ENCODE measurements at places on chromosomes 5 and 9.

DNA sequence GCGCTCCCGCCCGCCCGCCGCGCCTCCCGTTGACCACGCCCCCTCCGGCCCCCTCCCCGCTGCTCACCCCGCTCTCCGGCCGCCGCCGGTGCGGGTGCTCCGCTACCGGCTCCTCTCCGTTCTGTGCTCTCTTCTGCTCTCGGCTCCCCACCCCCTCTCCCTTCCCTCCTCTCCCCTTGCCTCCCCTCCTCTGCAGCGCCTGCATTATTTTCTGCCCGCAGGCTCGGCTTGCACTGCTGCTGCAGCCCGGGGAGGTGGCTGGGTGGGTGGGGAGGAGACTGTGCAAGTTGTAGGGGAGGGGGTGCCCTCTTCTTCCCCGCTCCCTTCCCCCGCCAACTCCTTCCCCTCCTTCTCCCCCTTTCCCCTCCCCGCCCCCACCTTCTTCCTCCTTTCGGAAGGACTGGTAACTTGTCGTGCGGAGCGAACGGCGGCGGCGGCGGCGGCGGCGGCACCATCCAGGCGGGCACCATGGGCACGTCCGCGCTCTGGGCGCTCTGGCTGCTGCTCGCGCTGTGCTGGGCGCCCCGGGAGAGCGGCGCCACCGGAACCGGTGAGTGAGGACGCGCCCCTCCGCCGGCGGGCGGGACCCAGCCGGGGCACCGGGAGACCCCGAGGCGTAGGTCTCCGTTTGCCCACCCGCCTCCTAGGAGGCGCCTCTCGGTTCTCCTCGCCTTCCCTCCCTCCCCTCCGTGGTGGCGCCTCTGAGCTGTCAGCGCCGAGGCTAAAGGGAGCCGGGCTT is at the start of gene VLDLR:
VLDLR (plus strand) TSS at position 66 of the 739 bp plus-strand sequence; CDS start at position 469, 403 bp downstream.
- peak; percentile 14 for DNase-seq

GRCh38 chr9:75962013-75962661 is 71.7 kb downstream of the PCSK5 start:
- DNase-seq, result no peak

- no peak for DNase-seq
Measured at GRCh38 chr5:1800472-1801221, 560 bp upstream of the NDUFS6 start.

- no peak for DNase-seq
Measured at GRCh38 chr5:23506329-23507236, 826 bp upstream of the PRDM9 start.

DNA sequence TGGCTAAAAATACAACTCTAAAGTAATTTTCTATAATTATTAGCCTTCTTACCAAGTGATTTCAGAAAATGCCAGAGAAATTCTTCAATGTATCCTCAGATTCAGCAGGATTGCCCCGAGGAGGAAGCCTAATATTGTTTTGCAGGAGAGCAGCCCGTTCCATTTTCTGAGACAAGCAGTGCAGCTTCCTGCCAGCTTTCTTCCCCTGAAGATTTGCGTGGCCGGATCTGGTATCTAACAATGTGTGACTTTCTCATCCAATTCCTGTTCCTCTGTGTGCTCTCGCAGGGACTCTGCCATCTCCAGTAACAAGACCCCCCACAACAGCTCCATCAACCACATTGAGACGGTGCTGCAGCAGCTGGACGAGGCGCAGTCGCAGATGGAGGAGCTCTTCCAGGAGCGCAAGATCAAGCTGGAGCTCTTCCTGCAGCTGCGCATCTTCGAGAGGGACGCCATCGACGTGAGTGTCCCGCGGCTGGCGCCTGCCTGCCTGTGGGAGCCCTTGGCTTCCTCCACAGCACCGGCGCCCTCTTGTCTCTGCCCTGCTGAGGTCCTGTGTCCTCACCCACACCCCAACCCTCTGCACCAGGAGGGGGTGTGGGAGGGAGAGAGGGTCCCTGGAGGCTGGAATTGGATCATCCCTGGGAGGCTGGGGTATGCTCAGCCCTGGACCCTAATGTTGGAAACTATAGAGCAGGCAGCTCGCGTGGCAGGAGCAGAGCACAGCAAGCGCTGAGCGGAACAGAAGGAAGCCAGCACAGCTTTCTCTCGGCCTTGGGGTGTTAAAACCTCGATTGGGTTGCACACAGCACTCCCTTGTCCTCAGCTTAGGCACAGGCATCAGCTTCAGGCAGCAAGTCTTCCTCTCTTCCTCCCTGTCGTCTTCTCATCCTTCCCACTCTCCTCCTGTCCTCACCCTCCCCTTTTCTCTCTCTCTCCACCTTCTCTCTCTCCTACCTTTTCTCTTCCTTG is 216.2 kb downstream of the TRIO start:
- DNase-seq, result no peak
